Bone marrow (tissue), 2 donors: ENCODE measurements at places on chromosomes 6 and 20.

DNA sequence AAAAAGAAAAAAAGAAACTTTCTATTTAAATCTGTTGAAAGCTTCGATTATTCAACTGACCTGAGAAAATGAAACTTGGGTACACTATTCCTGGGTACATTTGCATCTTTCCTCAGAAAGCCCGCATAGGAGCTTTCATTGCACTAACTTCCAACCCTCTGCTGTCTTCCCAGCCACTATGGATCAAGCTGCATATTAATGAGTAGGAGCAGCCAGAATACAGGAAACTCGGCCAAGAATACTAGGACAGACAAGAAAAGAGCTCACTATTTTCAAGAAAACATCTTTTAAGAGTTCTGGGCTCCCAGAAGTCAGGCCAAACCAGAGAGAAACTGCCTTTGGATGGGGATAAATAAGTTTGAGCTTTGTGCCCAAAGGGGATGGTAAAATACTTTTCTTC lies 135.0 kb upstream of the CCDC28A start:
- DNase-seq = no peak

DNA sequence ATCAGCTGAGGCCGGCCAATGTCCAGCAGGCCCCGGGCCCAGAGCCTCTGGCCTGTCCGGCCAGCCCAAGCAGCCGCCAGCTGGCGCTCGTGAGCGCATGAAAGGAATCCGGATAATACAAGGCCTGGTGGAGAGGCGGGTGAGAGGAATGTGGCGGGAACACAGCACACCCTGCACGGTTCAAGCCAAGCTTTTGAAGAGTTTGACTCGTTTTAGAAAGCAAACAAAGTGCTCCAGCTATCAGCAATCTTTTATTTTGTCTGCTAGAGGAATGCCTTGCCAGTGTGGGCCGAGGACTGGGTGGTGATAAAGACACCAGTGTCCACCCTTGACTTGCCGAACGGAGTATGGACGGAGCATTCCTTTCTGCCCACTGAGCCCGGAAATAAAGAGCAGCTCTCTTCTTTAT lies 9.3 kb upstream of the NEDD9 start:
- DNase-seq = no peak

GRCh38 chr6:167053895-167054530 lies 54.8 kb downstream of the CEP43 start:
- no peak for DNase-seq

DNA sequence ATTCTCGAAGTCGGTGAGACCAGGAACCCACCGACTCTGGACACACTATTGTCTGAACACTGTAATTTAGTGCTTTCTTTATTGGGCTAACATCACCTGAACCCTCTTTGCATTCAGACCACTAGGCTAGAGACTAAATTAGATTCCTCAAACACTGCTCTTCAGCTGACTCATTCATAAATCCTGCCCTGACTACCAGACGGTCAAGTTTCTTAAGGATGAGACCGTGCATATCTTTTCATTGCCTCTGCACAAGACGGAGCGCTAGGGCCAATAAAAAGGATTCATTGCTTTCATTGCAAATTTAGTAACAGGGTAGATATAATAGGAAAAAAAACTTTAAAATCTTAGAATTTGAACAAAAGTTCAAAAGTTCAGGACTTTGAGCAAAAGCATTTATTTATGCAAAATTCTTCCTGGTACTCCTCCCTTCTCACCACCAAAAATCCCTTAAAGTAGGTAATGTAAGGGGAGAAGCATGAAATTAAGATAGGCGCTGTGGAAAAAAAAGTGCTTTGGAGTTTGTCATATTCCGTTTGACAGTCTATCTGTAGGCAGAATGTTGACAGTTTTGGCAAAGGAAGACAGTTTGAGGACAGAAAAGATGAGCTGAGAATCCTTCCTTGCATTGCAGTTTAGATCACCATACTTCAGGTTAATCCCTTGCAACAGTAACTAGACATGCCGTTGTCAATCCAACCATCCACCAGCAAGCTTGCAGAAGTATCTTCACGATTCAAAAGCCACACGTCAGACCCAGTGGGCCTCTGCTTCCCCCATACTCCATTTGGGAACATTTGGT lies 328.6 kb upstream of the JARID2 start:
- no peak for DNase-seq

- peak; percentile 74 for DNase-seq
Observed at GRCh38 chr20:4108495-4109306, 93.3 kb upstream of the RNF24 start.
